Cardiac muscle cell (in vitro differentiated cells and primary cell): ENCODE measurements at places on chromosomes 16 and 17.

DNA sequence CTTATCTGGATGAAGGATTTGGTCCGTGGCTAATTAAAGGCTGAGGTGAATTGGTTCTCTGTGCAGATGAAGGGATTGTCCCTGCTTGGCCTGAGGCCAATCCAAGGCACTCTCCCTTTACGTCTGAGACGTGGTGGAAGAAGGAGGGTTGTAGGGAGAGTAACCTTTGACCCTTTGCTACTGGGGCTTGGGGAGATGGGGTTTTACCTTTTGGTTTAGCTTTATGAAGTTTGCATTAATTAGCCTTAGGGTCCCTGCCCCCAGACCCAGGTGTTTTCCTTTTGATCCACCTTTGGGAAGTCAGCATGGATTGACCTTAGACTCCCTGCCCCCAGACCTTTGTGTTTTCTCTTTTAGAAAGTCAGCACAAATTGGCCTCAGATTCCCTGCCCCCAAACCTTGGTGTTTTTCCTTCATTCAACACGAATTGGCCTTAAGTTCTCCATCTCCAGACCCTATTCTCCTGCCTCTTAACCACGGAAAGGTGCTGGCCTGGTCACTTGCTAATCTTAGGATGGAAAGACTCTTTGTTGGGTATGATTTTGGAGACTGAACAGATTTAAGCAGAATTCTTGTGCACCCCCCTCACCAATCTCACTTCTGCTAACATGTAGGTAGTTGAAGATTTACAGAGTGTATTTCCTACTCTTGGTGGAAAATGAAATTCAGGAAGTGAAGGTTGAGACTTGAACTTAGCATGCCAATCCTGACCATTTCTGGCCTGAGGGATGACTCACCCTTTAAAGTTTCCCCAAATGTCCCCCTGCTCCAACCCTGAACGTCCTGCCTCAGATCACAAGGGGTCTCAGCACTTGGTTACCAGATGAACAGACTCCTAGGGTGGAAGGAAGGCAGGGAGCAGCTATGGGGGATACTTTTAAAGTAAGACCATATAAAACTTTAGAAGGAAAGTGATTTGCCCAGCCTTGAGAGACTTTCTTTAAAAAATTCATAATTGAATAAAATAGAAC is 23.1 kb upstream of the MMD start:
- no peak for DNase-seq

DNA sequence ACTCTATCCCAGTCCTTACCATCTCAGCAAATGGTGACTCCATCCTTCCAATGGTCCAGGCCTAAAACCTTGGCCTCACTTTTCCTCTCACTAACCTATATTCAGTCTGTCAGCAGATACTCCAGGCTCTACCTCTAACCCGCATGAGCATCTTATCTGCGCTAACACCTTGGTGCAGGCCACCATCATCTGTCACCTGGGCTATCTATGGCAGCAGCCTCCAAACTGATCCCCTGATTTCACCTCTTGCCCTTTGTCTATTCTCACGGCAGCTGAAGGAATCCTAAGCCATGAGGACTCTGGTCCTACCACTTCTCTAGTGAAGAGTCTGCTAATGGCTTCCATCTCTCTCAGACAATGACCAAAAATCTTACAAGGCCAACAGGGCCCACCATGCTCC is 57.9 kb upstream of the CCL1 start:
- DNase-seq: no peak

- DNase-seq: peak; percentile 41
Measured at GRCh38 chr17:35286120-35286781, 43.4 kb downstream of the SLFN5 start.

- DNase-seq: no peak
Measured at GRCh38 chr16:59330019-59330670, 596.0 kb upstream of the GOT2 start.

GRCh38 chr16:200388-200787 is 20.1 kb downstream of the HBQ1 start:
- DNase-seq: peak; percentile 46

DNA sequence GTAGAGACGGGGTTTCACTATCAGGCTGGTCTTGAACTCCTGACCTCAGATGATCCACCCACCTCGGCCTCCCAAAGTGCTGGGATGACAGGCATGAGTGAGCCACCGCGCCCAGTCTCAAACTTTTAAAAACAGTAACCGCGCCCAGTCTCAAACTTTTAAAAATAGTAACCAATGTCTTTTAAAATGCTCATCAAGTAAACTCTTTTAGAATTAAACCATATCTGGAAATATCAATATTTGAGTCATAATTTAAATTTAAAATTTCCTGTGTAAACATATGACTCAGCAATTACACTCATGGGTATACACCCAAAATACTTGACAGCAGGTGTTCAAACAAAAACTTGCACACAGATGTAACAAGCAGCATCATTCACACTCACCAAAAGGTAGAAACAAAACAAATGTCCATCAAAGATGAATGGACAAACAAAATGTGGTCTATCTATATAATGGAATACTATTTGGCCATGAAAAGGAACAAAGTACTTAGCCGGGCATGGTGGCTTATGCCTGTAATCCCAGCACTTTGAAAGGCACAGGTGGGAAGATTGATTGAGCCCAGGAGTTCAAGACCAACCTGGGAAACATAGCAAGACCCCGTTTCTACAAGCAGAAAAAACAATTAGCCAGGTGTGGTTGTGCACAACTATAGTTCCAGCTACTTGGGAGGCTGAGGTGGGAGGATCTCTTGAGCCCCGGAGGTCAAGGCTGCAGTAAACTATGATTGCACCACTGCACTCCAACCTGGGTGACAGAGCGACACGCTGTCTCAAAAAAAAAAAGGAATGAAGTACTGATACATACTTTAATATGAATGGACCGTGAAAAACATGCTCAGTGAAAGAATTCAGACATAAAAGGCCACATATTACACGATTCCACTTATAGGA is 20.2 kb downstream of the ENPP7 start:
- no peak for DNase-seq

- DNase-seq: no peak
Measured at GRCh38 chr17:42848093-42848492, 2.9 kb upstream of the AOC3 start.

GRCh38 chr17:65868881-65869280 is 307.4 kb upstream of the AXIN2 start:
- no peak for DNase-seq

GRCh38 chr16:62583414-62583813 is 547.2 kb upstream of the CDH8 start:
- DNase-seq: no peak

GRCh38 chr17:5418858-5419355 is 555 bp downstream of the NUP88 start:
- peak; percentile 48 for DNase-seq

DNA sequence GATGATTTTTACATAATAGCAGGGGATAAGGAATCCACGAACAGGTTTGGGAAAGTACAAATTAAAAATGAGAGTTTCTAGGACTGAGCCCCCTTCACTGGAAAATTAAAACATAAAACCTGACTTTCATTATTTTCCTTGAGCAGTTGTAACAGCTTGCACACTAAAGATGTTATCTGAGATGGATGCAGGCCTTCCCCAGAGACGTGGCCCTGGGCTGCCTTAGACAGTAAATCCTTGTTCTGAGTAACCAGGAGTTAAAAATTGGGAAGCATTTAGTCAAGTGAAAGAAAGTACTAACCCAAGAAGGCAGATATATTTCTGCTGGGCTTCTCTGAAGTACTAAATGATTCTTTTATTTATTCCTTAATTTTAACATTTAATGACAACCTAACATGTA is 432.2 kb upstream of the KIF2B start:
- DNase-seq: no peak

DNA sequence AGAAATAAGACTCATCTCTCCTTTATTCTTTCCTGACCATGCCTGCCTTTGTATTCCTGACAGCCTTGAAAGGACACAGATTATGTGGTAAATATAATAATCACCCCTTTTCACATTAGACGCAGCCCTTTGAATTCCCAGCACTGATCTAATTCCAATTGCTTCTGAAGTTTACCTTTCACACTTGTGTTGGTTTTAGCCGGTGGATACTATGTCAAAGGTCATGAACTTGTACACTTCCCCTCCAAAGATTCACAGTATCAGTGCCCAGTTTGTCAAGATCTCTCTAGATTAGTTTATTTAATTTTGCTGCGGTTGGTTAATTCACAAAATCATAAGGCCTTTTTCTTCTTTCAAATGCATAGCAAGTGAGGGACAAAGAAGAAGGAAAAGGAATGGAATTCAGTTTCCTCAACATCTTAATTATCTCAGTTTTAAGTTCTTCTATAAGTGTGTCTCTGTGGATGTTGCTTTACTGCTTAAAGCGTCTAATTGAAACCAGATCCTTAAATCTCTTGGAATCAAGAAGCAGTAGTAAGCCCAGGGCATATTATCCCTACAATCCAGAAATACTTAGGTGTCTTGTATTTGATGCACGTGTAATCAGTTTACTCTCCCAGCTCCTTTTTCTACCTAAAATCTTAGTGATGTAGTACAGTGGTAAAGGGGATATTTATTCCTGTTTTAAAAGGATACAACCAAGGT is 174.3 kb upstream of the TBX2 start:
- no peak for DNase-seq

DNA sequence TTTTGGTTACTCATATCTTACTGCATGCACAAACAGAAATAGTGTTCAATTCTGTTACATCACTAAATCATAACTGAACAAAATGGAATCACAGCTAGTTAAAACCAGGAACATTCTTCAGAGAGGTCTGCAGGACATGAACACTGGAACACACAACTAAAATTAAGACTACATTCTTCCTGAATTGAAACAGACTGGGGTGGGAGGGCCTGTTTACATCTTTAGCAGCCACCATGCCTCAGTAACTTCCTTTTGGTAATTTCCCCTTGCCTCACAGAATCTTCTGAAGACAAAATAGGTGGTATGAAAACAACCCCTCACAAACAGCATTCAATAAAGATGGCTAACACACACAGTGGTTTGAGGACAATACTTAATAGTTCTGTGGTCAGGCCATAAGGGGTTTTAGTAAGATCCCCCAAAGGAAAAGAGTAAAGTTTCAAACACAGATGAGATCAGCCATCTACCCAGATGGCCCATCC is 6.5 kb downstream of the MARF1 start:
- DNase-seq: no peak

- no peak for DNase-seq
Measured at GRCh38 chr16:14957576-14958322, 17.1 kb upstream of the PDXDC1 start.

GRCh38 chr16:85327731-85328675 is 215.7 kb upstream of the CIBAR2 start:
- peak; percentile 68 for DNase-seq

DNA sequence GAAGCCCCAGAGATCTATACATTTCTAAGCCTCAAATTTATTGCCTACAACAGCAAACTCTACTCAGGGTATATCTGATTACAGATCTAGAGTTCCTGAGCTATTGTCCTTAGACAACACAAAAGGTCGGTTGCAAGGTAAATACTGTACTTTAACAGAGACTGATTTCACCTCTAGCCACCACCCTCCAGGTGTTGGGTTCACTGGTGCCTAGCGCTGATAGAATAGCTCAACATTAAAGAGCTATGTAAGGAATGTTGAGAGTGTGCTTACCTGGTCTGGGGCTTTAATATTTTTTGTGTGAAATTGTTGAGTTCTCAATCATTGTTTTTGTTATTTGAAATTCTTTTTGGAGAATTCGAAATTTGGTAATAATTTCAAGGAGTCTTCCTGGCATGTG is 277.0 kb upstream of the PSMD7 start:
- DNase-seq: no peak

DNA sequence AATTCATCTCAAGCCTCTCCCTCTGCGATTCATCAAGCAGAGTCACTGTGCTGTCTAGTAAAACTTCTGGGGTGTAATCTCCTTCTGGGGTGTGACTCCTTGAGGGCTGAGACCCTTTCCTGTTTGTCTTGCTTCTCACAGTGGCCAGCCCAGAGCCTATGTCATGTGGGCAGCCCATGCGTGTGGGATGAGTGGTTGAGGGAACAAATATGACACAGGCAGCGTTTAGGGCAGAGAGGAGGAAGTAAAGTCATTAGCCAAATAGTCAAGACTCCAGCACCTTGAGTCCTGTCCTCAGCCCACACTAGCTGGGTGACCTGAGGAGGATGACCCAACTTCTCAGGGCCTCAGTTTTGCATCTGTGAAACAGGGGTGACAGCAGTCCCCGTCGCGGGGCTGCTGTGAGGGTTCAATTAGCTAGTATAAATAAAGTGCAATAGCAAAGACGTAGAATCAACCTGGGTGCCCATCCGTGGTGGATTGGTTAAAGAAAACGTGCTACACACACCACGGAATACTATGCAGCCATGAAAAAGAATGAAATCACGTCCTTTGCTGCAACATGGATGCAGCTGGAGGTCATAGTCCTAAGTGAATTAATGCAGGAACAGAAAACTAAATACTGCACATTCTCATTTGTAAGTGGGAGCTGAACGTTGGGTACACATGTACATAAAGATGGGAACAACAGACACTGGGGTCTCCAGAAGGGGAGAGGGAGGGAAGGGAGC is 4.5 kb upstream of the ITGAX start:
- DNase-seq: no peak

GRCh38 chr16:74111456-74111982 is 185.1 kb upstream of the PSMD7 start:
- DNase-seq: no peak

DNA sequence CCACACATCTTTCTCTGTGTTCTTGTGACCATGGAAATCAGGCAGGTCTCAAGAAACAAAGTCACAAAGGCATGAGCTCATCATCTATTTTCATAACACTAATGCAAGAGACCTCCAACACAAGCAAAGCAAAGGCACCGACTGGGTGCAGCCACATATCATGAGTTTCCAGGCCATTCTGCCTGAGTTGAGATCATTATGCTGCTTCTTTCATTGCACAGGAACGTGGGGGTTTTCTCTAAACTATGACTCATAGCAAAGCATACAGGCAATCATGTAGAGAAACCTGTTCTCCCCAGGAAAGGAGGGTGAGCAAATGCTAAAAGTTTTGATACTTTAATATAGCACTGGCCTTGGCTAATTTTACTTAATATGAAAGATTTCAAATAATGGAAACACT is 60.7 kb downstream of the GRIN2A start:
- DNase-seq: no peak

DNA sequence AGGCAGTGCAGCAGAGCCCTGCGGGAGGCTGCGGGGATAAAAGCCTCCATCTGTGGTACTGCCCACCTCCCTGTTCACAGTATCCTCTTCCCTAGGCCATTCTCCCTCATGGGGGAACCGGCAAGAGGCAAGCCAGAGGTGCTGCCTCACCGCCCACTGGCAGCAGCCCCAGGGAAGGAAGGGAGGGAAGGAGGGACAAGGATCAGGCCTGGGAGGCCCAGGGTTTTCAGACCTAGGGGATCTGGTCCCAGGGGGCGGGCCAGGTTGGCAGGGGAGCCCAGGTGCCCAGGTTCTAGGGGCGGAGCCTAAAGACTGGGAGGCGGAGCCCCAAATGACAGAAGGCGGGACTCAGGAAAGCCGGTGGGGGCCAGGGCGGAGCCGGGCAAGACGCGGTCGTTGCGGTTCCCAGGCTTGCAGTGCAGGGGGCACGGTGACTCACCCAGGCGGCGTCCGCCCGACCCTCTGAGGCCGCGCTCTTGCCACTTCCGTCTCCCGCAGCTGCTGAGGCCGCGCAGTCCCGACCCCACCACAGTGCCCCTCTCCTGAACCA is 3.0 kb upstream of the MTMR4 start:
- DNase-seq: no peak

GRCh38 chr17:16537130-16537458 is 31.9 kb downstream of the ZNF287 start:
- DNase-seq: no peak
